ENCODE measurements at places on chromosomes 3 and 15. TPM values are rescaled to one million over a fixed set of nuclear protein-coding genes. Genes with fewer than 3 reads are reported as not detected.

Gene WDR93
- total RNA-seq: 0.41 TPM

Gene CMC1
- 4.1 TPM for total RNA-seq

Gene PLA2G4D
- total RNA-seq: under 0.01 TPM

Gene BCL2A1
- total RNA-seq: 0.82 TPM

Gene ATP2B2
- total RNA-seq: 62.8 TPM

Gene HESX1
- not detected for total RNA-seq

Gene SLC12A1
- 1.6 TPM for total RNA-seq

Gene GABRR3
- not detected for total RNA-seq

Gene CCK
- total RNA-seq: 54.6 TPM

Gene RMDN3
- 15.9 TPM for total RNA-seq

Gene INKA1
- 14.3 TPM for total RNA-seq

Gene OXSM
- 10.6 TPM for total RNA-seq

Gene INSYN1
- 26.1 TPM for total RNA-seq

Gene CCR8
- not detected for total RNA-seq

Gene ALAS1
- 51.4 TPM for total RNA-seq

Gene XYLB
- total RNA-seq: 4.1 TPM

Gene AGTR1
- 0.41 TPM for total RNA-seq

Gene KLHL40
- 0.41 TPM for total RNA-seq

Gene SLC27A2
- 1.6 TPM for total RNA-seq

Gene CD276
- total RNA-seq: 24.9 TPM

Gene OR5H14
- total RNA-seq: not detected

Gene LARP6
- total RNA-seq: 16.3 TPM

Gene WNT7A
- total RNA-seq: 15.1 TPM
